IPS-NIHi11 (cell line): ENCODE measurements at places on chromosomes 12 and 14.

GRCh38 chr12:67042697-67043131, 226.4 kb upstream of the CAND1 start:
- peak; percentile 37 for DNase-seq

DNA sequence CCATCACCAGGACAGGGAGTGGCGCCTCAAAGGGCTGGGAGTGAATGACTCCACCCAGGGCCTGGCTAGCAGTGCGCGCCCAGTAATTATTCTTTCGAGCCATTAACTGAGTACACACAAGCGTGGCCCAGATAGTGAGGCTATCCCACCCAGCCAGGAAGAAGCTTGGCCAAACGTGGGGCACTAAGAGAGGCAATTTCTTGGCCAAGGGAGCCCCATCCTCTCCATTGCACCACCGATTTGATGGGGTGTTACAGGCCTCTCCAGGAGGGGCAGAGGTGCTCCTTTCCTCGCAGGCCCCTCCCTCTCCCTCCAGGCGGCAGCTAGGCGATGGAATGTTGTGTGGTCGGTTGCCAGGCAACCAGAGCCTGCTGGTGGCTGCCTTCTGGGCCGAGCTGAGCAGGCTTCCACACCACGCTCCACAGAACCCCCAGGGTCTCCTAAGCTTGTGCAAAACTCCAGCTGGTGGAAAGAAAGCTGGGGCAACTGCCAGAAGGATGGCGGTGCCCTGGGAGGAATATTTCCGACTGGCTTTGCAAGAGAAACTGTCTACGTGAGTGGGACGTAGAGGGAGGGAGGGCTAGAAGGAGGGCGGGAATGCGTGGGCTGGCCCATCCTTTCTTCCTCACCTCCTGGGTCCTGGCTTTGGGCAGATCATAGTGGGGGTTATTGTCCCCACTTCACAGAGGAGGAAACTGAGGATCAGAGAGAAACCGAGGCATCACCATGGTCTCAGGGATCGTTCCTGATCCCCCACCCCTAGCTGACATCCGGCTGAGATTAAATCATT, at the start of gene CFAP73:
CFAP73 (plus strand) TSS at position 364 of the 790 bp plus-strand sequence; CDS start at position 498, 134 bp downstream.
- DNase-seq, result peak; percentile 91

GRCh38 chr12:109760031-109760929, 46.7 kb downstream of the FAM222A start:
- no peak for DNase-seq

DNA sequence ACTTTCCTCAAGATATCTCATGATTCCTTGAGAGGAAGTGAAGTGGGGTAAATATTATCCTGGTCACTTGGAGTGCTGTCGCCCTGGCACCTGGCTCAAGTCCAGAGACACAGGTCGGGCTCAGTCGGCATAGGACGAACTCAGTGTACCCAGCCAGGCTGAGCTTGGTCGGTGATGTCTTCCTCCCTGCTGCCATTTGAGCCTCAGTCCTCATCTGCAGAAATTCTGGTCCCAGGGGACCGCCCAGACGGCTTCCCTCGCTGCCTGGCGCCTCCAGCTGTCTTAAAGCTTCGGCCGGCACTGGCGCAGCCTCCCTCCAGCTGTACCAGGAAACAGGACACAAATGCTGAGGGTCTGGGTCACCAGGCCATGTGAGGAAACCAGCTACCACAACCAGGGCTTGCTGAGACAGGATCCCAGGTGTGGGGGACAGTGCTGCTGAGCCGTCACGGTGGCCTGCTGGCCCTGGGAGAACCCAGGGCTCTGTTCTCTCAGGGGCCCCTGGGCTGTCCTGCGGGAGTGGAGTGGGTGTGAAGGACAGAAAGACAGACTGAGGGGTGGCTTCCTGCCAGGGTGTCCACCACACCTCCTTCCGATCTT, 5.0 kb upstream of the KLC1 start:
- DNase-seq, result no peak

DNA sequence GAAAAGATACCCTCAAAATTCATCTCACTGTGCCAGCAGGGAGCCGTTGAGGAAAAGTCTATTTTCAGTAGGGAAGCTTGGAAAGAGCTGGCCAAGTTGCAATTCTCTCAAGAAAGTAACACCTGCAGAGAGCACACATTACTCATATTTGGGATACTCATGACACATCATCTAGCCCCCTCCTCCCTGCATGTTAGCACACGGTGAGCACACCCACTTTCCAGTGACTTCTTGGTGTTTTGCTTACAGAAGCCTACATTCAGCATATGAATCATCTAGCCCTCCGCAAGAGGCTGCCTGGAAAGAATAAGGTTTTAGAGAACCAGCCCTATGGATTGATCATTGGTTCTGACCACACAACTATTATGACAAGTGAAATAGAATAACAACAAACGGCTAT, 124.5 kb downstream of the PTPRO start:
- no peak for DNase-seq

DNA sequence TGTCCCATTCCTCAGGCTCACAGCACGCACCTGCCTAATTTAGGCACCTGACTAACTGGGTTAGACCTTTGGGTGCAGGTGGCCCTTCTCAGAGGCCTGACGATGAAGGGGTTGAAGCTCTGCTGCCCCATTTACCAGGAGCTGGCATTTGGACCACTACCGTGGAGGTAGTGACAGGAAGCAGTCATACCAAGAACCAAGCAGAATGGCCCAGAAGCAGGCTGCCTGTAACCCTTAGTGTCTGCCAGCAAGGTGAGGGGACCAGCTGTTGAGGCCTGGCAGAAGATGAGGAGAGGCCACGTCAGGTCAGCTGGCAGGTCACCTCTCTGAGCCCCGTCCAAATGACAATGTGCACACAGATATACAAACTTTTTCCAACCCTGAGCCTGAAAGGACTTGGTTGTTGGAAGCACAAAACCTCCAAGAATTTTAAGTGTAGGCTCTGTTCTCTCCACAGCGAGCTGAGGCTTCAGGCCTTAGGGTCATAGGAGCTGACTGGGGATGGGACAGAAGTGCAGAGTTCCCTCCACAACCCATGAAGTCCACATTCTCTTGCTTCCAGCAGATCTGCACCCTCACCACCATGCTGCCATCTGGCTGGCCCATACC, 23.1 kb downstream of the VASH1 start:
- DNase-seq, result no peak
